ENCODE measurements at places on chromosomes 2 and 18.

- DNase-seq, result no peak
These were observed 59.3 kb downstream of the MCFD2 start for GRCh38 chr2:46856336-46856735.

DNA sequence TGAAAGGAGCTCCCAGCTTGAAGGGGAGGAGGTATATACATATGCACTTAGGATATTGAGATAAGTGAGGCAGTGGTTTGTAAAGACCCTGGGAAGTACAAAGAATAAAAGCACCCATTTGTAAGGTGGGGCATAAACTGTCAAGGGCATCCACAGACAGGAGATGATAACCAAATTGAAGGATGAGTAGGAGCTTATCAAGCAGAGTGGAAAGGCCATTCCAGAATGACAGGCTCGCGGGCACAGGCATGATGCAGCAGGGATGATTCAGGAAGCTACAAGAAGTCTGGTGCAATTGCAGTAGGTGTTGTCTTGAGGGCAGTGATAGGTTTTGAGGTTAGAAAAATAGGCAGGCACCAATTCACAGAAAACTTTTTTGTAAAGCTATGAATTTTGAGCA lies 504.8 kb downstream of the PIK3C3 start:
- no peak for DNase-seq

- DNase-seq, result no peak
These were observed 71.5 kb downstream of the SLC4A3 start for GRCh38 chr2:219698748-219699439.

GRCh38 chr18:2654928-2655177 lies 673 bp upstream of the SMCHD1 start:
- DNase-seq, result no peak

DNA sequence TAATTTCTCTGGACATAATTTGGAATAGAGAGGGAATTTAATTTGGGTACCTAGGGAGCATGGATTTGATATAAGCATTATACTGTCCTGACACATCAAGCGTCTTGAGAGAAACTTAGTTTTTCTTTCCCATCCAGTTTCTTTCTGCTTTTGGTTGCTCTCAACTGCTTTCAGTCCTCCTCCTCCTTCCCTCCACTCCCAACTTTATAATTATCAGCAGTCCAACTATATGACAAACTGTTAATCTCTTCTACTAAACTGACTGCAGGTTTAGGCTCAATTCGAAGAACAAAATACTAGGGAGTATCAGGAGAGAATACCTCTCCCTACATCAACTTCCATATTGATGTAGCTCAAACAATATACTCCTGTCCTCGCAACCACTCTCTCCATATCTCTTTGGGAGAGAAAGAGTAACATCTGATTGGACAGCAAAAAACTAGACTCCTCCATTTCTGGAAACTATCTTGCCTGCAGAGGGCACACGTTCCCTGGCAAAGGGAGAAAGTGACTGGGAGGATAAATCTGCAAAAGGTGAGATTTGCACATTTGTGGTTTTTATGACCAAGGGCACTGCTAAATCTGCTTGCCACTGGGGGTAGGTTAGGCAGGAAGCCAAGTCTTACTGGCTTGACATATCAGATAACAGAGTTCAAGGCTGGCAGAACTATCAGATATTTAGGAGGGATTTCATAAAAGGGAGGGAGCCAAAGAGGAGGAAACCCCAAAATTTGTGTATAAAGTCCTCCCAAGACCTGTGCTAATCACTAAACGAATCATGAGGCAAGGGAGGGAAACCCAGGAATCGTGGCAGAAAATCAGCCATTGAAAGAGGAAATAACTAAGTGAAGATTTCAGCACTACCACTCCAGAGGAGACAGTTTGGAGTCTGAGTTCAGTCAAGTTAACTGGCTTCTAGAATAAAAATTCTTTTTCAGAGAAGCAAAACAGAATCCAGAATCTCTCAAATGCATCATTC lies 40.0 kb downstream of the ICA1L start:
- peak; percentile 20 for DNase-seq

- no peak for DNase-seq
These were observed 1326.8 kb upstream of the TMEFF2 start for GRCh38 chr2:193521523-193521922.

GRCh38 chr2:85089585-85089984 lies 43.6 kb upstream of the TCF7L1 start:
- DNase-seq, result no peak

DNA sequence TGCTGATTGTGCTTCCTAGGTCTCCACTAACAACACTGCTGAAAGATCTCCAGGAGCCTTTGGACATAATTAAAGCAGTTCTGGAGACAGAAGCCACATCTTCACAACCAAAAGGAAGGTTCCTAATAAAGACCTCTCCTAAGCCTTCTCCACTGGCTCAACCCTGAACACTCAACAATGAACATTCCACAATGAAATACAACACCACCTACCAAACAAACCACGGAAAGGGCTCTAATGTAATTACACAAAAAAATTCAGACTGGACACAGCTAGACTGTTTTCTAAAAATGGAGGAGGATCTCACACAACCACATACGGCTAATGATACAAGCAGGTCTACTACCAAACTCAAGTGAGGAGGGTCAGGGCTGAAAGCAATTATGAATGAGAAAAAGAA lies 43.6 kb downstream of the NOL10 start:
- DNase-seq, result no peak

DNA sequence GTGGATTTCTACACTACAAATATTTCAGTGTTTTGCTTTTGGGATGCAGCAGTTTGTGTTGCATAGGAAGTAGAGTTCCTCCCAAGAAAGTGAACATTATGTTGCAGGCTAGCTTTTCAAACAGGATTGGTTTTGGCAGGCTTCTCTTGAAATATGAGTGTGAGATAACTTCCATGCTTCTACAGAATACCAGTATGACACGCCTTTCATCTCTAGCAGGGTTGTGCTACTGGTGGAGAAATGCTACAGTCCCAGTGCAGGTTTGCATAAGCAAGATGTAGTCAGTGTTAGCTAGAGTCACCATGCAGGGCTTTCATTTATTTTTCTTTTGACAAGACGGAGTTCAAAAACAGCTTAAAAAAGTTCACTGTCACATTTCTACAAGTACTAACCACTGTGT lies 17.1 kb upstream of the CAVIN2 start:
- no peak for DNase-seq

DNA sequence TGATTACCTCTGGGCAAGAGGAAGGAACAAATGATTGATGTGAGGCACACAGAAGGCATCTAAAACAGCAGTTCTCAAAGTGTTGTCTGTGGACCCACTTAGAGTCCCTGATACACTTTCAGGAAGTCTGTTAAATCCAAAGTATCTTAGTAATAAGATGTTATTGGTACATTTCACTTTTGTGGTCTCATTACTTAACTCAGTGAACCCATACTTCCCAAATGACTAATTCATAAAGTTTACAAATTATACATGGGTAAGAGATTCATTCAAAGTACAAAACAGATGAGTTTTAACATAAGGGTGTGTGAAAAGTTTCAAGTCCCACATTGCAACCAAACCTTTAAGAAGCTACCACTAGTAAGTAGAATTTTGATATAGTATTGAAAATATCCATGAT lies 440.5 kb downstream of the NUP35 start:
- DNase-seq, result no peak

- peak; percentile 32 for DNase-seq
These were observed 1.1 kb downstream of the DNAJC27 start for GRCh38 chr2:24970483-24971285.

DNA sequence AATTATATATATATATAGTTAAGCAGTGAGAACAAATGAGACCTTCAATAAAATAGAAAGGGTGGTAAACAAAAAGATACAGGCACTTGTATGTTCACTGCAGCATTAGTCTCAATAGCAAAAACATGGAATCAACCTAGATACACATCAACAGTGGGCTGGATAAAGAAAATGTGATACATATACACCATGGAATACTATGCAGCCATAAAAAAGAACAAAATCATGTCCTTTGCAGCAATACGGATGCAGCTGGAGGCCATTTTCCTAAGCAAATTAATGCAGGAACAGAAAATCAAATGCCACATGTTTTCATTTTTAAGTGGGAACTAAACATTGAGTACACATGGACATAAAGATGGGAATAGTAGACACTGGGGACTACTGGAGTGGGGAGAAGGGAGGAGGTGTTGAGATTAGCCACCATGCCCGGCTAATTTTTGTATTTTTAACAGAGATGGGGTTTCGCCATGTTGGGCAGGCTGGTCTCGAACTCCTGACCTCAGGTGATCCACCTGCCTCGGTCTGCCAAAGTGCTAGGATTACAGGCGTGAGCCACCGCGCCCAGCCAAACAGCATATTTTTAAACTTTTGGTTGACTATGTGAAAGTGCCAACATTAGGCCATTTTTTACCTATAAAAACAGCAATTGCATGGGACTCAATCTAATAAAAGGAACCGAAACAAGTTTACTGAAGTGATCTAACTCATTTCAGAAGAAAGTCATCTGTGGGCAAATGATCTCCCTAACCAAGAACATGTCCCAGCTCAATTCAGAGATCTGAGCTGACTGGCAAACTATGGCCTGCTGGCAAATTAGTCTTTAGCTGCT lies 23.7 kb downstream of the ICA1L start:
- no peak for DNase-seq

DNA sequence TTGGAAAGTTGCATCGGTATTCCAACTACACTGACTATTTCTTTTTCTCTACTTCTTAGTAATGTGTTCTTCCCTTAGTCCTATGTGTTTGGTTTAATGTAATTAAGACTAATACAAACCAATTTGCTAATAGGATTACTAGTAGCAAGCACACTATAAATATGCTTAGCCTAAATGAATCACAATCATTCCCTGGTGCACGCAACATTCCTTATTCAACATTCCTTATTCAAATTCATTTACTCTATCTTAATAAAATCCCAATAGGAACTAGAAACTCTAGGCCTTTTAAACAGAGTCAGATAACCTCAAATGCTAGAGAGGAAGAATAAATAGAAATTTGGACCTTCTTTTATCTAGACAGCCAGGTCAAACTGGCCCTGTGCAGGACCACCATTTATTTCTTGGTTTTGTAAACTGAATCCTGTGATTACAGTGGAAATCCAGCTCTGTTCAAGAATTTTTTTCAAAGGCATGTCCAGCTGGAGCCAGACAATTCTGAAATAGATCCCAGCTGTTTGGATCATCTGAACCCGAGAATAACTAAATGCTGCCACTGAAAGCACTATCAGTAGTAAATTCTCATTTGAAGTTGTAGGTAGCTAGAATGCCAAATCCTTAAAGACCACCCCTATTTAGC lies 103.1 kb downstream of the PPP1R1C start:
- no peak for DNase-seq

DNA sequence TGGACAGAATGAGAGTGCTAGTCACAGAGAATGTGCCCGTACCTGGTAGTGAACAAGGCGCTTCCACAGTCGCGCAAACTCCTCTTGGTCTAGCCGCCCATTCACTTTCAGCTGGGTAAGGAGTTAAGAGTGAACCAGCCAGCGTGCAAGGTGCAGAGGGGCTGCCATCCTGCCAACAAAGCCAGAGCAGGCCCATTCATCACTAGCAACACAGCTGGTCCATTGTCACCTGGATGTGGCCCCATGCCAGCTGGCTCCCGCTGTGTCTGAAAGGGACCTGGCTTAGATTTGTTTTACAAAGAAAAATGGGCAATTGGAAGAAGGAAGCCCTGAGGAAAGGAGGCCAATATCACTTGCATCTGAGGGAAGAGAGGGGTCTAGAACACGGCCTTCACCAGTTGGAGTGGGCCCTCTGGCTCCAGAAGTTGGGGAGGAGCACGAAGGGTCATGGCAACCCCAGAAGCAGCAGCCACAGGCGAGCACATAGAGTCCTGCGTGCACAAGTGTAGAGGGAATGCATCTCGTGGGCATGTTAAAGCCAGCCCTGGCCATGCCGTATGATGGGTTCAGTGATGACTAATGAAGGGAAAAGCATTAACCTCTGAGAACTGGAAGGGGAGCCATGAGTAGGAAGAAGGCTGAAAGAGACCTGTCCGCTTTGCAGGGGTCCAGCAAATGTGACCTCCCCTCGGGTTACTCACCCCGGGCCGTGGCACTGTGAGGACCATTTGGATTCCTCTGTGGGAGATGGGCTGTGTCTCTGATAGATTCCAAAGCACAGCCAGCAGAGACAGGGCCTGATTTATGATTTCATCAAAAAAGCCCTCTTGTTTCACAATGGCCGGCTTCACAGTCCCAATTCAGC lies 70.6 kb downstream of the CAPN13 start:
- DNase-seq, result no peak

- peak; percentile 41 for DNase-seq
These were observed 88.9 kb upstream of the CYP26B1 start for GRCh38 chr2:72236445-72237067.

DNA sequence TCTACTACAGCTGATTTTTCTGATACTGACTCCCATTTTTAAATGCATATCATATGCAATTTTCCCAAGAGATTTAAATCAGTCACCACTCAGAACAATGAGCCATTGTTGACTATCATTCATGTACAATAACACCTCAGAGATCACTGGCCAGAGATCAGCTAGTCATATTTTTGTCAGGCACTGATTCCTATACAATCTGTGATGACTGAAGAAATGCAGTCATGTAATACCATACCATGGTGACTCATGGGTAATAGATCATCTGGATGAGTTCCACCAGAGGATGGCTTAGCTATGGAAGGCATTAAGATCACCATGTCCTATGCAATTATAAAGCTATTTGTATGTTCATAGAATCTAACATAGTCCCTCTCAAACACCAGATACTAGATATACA lies 285.7 kb upstream of the DCC start:
- DNase-seq, result no peak

DNA sequence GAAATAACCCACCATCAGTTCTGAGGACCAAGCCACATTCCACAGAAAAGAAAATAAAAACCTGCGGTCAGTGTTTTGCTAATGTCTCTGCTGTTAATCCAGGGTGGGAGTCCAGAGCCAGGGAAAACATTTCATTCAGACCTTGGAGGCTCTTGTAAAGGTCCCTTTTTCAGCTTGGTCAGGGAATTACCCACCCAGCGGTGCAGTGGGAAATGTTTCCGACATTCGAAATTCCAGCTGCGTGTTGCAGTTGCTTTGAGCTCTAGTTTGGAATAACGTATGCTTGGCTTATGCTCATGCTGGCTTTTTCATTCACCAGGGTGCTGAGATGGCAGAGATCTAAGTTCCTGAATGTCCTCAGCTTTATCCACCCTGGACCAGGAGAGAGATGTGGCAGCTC lies 219.1 kb downstream of the TRIB2 start:
- DNase-seq, result no peak

DNA sequence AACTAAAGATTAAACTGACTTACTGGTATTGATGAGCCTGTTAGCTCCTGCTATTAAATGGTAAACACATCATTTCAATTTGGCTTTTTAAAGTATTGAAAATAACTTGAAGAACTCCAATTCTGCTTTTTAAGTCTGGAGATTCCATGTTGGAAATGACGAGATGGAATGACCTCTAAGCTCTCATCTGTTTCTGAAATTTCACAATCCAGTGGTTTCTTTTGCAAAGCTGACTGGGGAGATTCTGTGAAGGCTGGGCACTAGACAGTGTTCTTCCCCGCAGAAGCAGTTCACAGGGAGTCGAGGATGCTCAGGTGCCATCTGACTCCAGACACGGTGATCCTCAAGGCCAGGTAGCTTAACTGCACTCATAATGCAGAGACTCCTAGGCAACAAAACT lies 44.7 kb downstream of the DHRS9 start:
- DNase-seq, result no peak
